T-helper 17 cell (primary cell): ENCODE measurements at places on chromosomes 2 and 18. TPM values are rescaled to one million over a fixed set of nuclear protein-coding genes. Genes with fewer than 3 reads are reported as not detected.

DNA sequence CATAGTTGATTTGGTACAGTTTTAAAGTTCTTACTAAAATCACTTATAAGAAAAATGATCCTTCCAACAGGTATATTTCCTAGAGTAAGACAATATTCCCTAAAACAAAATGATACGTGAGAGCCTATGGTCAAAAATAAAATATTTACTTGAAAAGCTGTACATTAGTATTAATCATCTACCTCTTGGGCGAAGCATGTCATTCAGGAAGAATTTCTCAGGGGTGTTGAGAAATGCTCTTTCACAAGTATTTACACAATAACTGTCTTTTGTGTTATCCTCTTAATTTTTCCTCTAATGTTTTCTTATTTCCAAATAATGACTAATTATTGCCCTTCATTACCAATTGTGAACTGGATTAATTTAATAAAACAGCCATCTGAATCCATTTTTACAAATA lies 466.3 kb downstream of the SATB2 start:
- H3K4me1 ChIP-seq, result no peaks in the 10 kb centered on the region
- H3K4me3 ChIP-seq, result no peak overlapping the region
- H3K27me3 ChIP-seq, result no peaks in the 10 kb centered on the region
- no peak for DNase-seq
- no peak overlapping the region for H3K27ac ChIP-seq
- no peaks in the 10 kb centered on the region for H3K36me3 ChIP-seq

The LYG1 gene
- total RNA-seq, result 1.1 TPM

DNA sequence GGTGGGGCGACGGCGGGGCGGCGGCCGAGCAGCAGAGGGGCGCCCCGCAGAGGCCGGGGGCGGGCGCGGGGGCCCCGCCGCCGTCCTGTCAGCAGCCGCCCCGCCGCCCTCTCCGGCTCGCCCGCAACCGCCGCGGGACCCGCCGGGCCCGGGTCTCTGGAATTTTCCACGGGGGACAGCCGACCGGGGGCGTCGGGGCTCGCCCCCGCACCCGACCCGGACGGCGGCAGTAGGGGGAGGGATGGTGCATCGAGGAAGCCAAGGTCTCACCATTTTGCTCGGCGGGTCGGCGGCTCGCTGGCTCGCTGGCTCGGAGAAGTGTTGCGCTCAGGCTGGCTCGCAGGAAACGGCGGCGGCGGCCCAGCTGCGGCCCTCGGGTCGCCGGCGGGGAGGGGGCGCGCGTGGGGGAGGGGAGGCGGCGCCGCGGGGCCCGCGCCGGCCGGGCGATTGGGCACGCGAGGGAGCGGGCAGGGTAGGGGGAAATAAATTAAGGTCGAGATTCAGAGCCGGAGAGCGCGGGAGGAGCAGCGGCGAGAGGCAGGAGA lies 405 bp downstream of the PPP3R1 start:
- H3K27me3 ChIP-seq, result no peaks in the 10 kb centered on the region
- no peak overlapping the region for H3K27ac ChIP-seq
- H3K4me3 ChIP-seq, result peak overlapping the region; percentile 99
- peaks cover 7% of the 10 kb centered on the region for H3K36me3 ChIP-seq
- peaks cover 42% of the 10 kb centered on the region for H3K4me1 ChIP-seq

The ALK gene
- total RNA-seq, result not detected

DNA sequence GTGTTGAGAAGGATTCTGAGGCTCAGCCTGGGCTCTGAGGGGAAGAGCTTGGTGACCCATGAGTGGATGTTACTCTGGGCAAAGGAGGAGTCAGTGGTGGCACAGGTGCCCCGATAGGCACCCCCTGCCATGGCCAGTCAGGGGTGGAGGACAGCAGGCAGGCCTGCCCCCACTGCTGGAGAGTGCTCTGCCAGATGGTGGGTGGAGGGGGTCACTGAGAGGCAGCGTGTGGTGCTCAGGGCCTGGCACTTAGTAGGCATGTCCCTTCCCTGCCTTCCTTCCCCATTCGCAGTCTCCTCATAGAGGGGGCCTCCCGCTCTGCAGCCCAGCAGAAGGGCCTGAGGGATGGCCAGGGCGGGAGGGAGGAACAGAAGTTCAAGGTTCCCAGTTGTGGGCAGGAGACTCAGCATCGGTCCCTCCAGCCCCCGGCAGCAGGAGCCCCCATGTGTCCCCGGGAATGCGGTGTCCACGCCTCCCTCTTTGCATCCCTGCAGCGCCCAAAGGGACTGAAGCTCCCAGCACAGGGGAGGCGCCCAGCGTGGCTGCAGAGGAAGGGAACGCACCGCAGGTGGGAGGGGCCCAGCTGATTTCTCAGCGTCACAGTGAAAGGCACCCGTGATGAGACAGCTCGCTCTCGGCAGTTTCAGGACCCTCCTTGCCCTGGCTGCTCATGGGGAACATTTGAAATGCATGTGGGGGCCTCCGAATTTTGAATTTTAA lies 5.7 kb upstream of the SNED1 start:
- H3K4me1 ChIP-seq, result peaks cover 9% of the 10 kb centered on the region
- H3K4me3 ChIP-seq, result no peak overlapping the region
- peaks cover 20% of the 10 kb centered on the region for H3K27me3 ChIP-seq

GRCh38 chr2:59957504-59957903 lies 596.0 kb downstream of the BCL11A start:
- H3K27ac ChIP-seq, result no peak overlapping the region
- no peaks in the 10 kb centered on the region for H3K27me3 ChIP-seq
- no peak overlapping the region for H3K4me3 ChIP-seq
- DNase-seq, result no peak
- no peaks in the 10 kb centered on the region for H3K4me1 ChIP-seq

The GREB1 gene
- total RNA-seq, result 1.1 TPM

- no peak overlapping the region for H3K4me3 ChIP-seq
- H3K4me1 ChIP-seq, result no peaks in the 10 kb centered on the region
- peaks cover 6% of the 10 kb centered on the region for H3K36me3 ChIP-seq
- no peak overlapping the region for H3K27ac ChIP-seq
These were observed 156.7 kb downstream of the CDCA7 start for GRCh38 chr2:173511357-173511756.

DNA sequence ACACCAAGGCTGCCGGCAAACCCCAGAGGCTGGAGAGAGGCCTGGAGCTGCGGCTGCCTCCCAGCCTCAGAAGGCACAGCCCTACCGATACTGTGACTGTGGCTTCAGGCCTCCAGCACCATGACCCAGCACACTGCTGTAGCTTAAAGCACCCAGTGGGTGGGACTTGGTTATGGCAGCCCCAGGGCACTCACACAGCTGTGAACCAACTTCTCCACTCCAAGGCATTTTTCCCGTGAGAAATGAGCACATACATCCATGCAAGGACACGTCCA lies 199.5 kb downstream of the NDUFA10 start:
- H3K27ac ChIP-seq, result no peak overlapping the region
- H3K36me3 ChIP-seq, result no peaks in the 10 kb centered on the region
- H3K27me3 ChIP-seq, result peaks cover 39% of the 10 kb centered on the region

The RBKS gene
- 8.2 TPM for total RNA-seq

GRCh38 chr18:46334868-46335281 lies 230.7 kb downstream of the HAUS1 start:
- no peak for DNase-seq
- peaks cover 38% of the 10 kb centered on the region for H3K4me1 ChIP-seq
- H3K27me3 ChIP-seq, result peaks cover 76% of the 10 kb centered on the region
- peaks cover 2% of the 10 kb centered on the region for H3K36me3 ChIP-seq
- peak overlapping the region; percentile 89 for H3K4me3 ChIP-seq
- H3K27ac ChIP-seq, result no peak overlapping the region

DNA sequence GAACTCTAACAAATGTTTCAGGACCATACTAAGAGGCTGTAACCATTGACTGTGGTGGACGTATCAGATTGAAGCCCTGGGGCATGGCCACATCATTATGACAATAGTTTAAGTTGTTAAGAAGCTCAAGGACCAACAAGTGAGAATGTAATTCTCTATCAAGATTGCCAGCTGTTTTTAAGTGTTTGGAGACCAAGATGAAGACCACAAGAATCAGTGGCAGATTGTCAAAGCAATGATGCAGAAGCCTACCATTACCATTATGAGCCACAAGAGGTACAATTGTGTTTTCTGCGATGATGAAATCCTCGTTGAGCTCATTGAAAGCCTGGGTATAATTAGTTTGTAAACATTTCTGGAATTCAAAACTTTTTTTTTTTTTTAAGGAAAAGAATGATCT lies 261.1 kb upstream of the ZEB2 start:
- no peak for DNase-seq
- H3K4me1 ChIP-seq, result no peaks in the 10 kb centered on the region
- H3K4me3 ChIP-seq, result no peak overlapping the region
- H3K27me3 ChIP-seq, result no peaks in the 10 kb centered on the region
- H3K27ac ChIP-seq, result no peak overlapping the region

The TTLL4 gene
- total RNA-seq, result 21.1 TPM

The REG3A gene
- not detected for total RNA-seq
